ENCODE measurements at places on chromosomes 6 and 20.

- no peak for DNase-seq
These were observed 29.0 kb downstream of the MYLIP start for GRCh38 chr6:16157909-16158308.

DNA sequence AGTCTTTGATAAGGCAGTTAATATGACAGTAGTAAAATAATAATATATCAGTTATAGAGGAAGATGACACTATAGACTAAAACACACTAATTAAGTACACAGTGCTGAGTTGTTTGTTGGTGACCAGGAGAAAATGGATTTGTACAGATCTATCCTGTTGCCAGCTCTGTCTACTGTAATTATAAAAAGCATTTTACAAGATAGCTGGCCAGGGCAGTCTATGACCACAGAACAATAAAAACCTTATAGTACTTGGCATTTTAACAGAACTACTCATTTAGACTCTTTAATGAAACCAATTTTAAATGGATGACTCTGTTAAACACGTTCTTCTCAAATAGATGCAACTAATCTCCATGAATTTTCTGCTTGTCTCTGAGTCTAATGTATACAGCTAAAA is 367.5 kb downstream of the BTBD9 start:
- DNase-seq = no peak

- no peak for DNase-seq
These were observed 94.4 kb downstream of the MDGA1 start for GRCh38 chr6:37603284-37603683.

DNA sequence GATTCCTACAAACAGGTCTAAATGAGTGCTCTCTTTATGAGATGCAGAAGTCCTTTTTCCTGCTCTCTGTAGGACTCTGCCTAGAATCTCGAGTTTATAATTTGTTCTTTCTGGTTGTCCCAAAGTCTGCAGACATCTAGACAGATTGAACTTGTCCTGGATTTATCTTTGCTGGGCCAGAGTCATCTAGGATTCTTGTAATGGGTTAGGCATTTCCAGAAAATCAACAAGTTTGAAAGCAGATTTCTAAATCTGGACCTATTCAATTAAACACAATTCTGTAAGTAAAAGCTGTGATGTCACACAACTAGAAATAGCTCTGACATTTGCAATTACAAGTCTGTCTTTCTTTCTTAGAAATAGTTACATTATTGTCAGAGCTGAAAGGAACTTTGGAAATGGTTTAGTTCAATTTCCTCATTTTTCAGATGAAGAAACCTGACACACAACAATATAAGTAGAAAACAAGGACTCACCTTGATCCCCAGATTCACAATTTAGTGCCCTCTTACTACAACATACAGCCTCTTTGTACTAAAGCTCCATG is 4.2 kb upstream of the RSPO3 start:
- no peak for DNase-seq

DNA sequence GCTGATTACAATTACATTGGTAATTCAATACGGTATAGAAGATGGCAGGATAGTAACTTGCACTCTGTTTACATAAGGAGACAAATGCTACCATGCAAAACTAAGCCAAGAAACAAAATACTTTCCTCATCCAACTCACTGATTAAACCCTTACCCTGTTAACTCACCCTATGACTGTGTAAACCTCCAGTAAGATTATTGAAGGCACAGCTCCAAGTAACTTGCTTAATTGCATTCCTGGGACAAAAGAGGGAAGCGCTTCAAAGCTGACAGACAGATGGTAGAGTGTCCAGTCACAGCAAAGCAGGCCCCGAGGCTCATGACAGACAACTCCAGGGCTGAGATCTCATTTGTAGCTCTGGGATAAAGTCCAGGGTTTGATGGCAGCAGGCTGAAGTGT is 6.9 kb upstream of the KIF16B start:
- no peak for DNase-seq

- no peak for DNase-seq
These were observed 549.4 kb downstream of the COL12A1 start for GRCh38 chr6:74656453-74656852.

DNA sequence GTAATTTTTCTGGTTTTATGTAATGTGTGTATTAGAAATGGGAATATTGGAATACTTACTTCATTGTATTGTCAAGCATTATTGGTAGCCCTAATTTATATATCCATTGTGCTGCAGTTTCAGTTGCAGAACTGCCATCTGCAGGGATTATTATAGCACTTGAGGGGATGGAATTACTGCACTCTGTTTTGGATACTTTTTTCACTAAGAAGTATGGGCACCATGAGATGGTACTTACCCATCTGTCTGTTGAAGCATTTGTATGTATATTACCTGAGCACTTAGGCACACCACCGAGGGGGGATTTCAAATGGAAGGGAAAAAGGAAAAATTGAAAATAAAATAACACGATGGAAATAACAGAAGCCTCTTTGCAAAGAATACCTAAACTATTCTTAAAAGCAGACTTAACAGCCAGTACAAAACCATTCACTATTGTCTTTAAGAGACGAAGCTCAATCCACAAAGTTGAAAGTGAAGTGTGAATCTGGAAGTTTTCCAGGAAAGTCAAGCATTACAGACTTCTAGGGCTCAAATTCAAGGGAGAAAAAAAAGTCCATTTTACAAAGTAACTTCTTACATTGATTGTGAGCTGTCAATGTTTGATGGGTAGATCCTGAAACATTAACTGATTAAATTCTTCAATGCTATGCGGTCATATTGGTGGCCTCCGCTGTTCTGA is 318.7 kb downstream of the SOX4 start:
- no peak for DNase-seq

DNA sequence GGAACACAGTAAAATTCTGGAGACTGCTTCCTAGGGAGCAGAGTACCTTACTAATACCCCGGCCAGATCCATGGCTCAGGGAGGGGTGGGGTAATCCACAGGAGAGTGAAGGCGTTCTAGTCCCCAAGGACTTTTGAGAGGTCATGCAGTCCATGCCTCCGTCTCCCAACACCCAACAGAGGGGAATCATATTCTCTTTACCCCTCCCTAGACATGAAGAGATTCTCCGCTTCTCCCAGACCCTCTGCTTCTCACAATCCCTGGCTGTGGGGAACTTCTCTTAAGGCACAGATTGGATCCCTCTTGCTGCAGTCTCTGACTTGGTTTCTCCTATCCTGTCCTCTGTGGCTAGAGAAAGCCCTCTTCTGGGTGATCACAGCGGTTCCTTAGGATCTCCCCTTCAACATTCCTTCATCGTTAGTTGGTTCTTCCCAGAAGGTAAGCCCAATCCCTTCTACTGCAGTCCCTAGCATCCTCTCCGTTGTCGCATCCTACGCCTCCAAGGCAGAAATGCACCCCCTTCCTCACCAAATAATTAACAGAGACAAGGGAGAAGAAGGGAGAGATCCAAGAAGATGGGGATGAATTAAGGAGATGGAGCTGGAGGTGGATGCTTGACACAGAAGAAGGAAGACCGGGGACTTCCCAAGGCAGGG is 562 bp downstream of the GGT7 start:
- no peak for DNase-seq
